Mammary microvascular endothelial cell (primary cell): ENCODE measurements at places on chromosomes 2 and 18. TPM values are rescaled to one million over a fixed set of nuclear protein-coding genes. Genes with fewer than 3 reads are reported as not detected.

The RESP18 gene
- total RNA-seq = not detected in 2 replicates

The SCTR gene
- not detected in 2 replicates for total RNA-seq

The RFTN2 gene
- total RNA-seq = 2.4 and 4.4 TPM in 2 replicates

The SERPINB12 gene
- total RNA-seq = not detected in 2 replicates

The LCT gene
- total RNA-seq = not detected in 2 replicates

The THAP4 gene
- total RNA-seq = 55.7 and 56.1 TPM in 2 replicates

The CHMP1B gene
- total RNA-seq = 39.3 and 42.0 TPM in 2 replicates

The TMEM247 gene
- total RNA-seq = not detected in 2 replicates

The MYOM1 gene
- 0.05 and 0.07 TPM in 2 replicates for total RNA-seq

The RBM44 gene
- 0.10 and 0.20 TPM in 2 replicates for total RNA-seq

The GREB1 gene
- total RNA-seq = 0.13 and 0.34 TPM in 2 replicates

The DCC gene
- total RNA-seq = not detected in 2 replicates

The LRRC30 gene
- total RNA-seq = not detected in 2 replicates

The ITGA4 gene
- total RNA-seq = 13.8 and 15.3 TPM in 2 replicates

The LYPD6B gene
- not detected in 2 replicates for total RNA-seq

The GATA6 gene
- 2.0 and 3.8 TPM in 2 replicates for total RNA-seq

The TNFAIP6 gene
- 0.64 TPM in 1 of 2 replicates, not detected in the other for total RNA-seq

The UGT1A8 gene
- total RNA-seq = not detected in 2 replicates

The ZNF514 gene
- total RNA-seq = 1.3 and 10.1 TPM in 2 replicates

The CCL20 gene
- total RNA-seq = 4.6 and 6.5 TPM in 2 replicates

The LMAN2L gene
- 16.8 and 19.4 TPM in 2 replicates for total RNA-seq

The LONRF2 gene
- total RNA-seq = 0.30 TPM in 1 of 2 replicates, not detected in the other

The TMEM37 gene
- 0.33 and 2.6 TPM in 2 replicates for total RNA-seq

The UNC80 gene
- total RNA-seq = 0.07 TPM in 1 of 2 replicates, not detected in the other

The TMEM17 gene
- 1.4 and 2.0 TPM in 2 replicates for total RNA-seq
